ENCODE measurements at places on chromosomes 7 and 10.
A peak's percentile ranks its signal among the peaks of the same experiment; 100 is the strongest.

- DNase-seq: no peak
Measured at GRCh38 chr10:1094112-1095057, 38.2 kb downstream of the WDR37 start.

- DNase-seq: no peak
Measured at GRCh38 chr10:34581801-34582532, 233.1 kb downstream of the PARD3 start.

DNA sequence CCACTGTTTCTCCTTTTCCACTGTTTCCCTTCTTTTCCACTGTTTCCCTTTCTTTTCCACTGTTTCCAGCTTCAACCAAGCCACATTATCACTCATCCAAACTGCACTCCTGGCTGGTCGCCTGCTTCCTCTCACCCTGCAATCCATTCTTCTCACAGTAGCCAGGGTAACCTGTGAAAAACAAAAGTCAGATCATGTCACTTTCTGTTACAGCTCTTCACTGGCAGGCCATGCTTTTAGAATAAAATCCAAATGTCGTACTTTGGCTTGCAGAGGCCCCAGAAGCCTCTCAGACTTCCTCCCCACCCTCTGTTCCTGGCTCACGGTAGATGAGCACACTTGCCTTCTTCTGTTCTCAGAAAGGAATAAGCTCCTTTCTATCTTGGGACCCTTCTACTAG is 33.9 kb downstream of the STARD3NL start:
- no peak for DNase-seq

GRCh38 chr10:33674986-33675599 is 340.6 kb upstream of the NRP1 start:
- no peak for DNase-seq

GRCh38 chr10:102352066-102352715 is 43.3 kb upstream of the NFKB2 start:
- DNase-seq: peak; percentile 21

GRCh38 chr10:76950354-76950753 is 687.3 kb downstream of the KCNMA1 start:
- DNase-seq: no peak

GRCh38 chr7:66913118-66914037 is 7.6 kb upstream of the TMEM248 start:
- DNase-seq: no peak

DNA sequence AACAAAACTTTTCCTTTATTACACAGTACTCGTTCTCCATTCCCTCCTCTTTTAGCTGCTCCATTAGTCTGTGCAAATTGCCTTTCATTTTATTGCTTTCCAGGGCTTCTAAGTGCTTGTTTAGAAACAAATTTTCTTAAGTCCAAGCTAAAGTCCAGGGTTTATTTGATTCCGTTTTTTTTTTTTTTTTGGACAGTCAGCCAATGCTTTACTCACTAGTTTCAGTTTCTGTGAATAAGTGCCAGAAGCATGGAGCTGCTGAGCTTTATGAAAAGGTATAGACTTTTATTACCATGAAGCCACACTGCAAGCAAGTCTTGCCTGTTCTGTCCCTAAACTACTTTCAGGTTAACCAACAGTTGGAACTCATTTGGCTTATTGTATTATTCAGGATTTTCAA is 455.0 kb downstream of the GFRA1 start:
- DNase-seq: no peak

- no peak for DNase-seq
Measured at GRCh38 chr10:49093922-49094321, 21.4 kb downstream of the VSTM4 start.
